ENCODE measurements at places on chromosomes 7 and 10.

- DNase-seq = no peak
These were observed 35.9 kb downstream of the TSPAN15 start for GRCh38 chr10:69486922-69487730.

DNA sequence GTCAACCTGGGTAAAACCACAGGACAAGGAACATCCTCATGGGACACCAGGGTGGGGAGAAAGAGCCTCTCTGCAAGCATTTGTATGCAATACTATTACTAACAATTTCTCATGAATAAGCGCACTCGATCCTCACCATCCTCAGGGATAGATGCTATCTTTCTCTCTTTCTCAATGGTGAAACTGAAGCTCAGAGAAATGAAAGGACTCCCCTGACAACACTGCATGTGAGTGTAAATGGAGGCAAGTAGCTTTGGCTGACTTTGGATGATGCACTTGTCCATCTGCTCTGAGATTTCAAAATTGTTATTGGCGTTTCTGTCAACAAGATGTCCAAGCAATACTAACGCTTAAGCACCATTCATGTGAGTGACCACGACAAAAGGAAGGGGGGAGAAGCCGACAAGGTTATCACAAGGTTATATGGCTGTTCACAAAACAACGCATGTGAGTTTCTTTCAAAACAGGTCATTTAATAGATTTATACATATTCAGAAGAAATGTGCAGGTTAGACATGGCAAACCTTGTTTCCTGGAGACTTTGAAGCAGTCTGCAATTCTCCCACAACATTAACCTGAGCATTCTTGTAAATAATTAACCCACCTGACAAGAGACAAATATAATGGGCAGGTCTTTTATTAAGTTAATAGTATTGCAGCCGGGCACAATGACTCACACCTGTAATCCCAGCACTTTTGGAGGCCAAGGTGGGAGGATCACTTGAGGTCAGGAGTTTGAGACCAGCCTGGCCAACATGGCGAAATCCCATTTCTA, 54.0 kb downstream of the IFIT5 start:
- no peak for DNase-seq

- DNase-seq = no peak
These were observed 52.2 kb upstream of the INHBA start for GRCh38 chr7:41755096-41755495.

DNA sequence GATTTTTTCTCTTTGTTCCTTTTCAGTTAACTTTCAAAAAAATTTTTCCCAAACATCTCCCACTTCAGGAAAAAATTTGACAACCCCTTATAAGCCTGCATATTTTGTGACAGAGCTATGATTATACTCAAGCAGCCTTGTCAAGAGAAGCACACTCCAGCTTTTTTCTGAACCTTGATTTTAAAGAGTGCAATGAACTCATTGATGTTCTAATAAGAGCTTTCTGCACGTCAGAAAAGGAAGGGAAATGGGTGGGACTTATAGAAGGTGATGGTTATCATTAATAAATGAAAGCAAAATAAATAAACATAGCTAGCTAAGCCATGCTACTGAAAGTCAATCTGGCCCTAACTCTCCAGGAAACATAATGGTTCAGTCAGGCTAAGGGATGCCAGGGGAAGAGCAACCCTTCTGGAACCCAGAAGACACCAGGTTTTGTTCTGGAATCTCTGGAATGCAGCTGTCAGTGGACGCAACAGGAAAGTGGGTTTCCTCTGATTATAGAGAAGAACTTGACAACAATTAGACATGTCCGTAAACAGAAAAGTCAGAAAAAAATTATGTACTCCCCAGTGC, 76.1 kb downstream of the NHLRC2 start:
- no peak for DNase-seq

- no peak for DNase-seq
These were observed 155.7 kb downstream of the CUX1 start for GRCh38 chr7:101973130-101973529.

DNA sequence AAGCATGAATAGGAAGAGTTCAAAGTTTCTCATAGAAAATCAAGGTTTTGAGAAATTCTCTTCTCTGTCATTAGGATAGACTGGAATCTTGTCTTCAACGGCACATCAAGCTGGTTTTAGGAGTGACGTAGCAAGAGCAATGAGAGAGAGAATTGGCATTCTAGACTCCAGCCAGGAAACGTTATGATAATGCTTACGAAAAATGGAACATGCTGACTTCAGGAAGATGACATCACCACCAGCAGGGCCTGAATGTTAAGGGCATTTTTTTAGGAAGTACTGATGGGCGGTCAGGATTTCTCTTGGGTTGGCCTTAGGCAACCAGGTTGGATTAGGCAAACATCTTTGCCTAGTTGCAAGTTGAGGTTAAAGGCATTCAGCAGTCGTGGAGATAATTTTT, 213.2 kb upstream of the CTBP2 start:
- no peak for DNase-seq

DNA sequence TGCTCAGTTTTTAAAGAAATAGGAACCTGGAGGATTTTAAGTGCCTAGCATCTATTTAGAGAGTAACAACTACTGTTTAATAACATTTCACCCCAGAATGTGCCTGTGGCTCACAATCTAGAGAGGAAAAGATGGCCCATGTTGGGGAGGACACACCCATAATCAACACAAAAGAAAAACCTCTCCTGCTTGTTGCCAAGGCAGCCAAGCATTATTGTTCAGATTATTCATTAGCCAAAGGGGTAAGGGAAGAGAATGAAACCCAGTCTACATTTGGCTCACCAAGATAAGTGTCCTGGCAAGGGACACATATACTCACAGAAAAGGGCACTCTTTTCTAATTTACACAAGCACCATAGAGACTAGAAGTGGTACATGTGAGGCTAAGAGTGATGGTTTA, 17.7 kb upstream of the IFIT1B start:
- no peak for DNase-seq

DNA sequence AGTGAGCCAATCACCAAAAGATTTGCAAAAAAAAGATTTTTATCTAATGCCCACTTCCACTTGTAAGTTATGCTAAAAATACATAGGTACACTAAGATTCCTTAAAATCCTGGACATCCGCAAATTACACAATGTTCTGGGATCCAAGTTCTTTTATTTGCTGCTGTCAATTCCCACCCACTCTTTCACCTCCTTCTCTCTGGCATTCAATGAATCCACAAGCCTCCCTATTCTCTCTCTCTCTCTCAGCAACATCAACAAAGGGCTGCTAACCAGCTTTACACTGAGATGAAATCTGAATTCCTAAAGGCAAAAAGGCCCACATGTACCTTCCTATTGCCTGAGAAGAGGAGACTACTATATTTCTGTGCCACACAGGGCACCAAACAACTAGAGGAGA, 99.9 kb downstream of the ARMH3 start:
- no peak for DNase-seq

DNA sequence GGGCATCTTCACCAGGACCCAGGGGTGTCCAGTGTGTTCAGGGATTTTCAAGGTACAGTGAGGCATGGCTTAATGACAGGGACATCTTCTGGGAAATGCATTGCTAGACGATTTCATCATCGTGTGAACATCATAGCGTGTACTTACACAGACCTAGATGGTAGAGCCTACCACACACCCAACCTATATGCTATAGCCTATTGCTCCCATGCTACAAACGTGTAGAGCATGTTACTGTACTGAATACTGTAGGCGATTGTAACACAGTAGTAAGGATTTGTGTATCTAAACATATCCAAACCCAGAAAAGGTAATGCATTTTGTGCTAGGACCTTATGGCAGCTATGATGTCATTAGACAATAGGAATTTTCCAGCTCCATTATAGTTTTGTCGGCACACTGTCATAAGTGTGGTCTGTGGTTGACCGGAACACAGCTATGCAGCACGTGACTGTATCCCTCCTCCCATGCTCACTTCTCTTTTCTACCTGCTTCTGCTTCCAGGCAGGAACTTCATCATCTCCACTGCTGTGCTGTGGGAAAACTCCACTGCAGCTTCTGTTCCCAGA, 416.2 kb upstream of the NFE2L3 start:
- DNase-seq = no peak

- no peak for DNase-seq
These were observed 48.1 kb upstream of the TARP start for GRCh38 chr7:38321515-38321944.

- DNase-seq = no peak
These were observed 158.5 kb downstream of the CDH23 start for GRCh38 chr10:71555087-71555723.

- no peak for DNase-seq
These were observed 10.0 kb downstream of the SFTPD start for GRCh38 chr10:79938728-79939406.

DNA sequence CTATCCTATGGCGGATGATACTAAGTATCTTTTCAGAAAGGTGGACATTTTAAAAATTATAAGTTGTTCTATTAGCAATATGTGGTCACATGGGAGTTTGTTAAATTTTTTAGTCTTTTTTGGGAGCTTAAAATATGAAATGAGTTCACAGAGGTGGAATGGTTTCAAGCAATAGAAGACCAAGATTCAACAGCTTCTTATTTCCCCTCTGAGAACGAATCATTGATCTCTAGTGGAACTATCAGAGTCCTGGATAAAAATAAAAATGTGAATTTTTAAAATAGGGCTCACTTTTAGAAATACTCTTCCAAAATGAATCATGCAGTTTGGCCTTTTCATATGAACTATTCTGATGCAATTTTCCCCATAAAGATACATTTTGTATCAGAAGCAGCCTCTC, 467.7 kb upstream of the KLF6 start:
- DNase-seq = no peak

GRCh38 chr7:22256541-22257096, 100.3 kb downstream of the RAPGEF5 start:
- DNase-seq = no peak

DNA sequence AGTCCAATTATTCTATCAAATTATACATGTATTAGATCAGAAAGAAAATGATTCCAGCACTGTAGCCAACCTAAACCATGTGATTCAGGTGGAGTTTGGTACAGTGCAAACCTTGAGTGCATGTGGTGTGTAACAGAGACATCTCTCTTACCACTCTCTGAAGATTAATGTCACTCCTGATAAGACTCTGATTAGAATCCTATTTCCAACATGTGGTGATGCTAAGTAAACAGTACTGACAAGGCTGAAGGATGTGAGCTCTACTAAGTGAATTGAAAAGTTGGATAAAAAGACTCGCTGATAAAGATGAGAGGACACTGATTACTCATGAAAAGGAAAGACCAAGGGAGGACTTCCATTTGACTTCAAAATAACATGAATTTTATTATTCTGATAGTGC, 232.0 kb downstream of the SDK1 start:
- DNase-seq = no peak

- no peak for DNase-seq
These were observed 22.3 kb upstream of the C10orf95 start for GRCh38 chr10:102473445-102474331.

DNA sequence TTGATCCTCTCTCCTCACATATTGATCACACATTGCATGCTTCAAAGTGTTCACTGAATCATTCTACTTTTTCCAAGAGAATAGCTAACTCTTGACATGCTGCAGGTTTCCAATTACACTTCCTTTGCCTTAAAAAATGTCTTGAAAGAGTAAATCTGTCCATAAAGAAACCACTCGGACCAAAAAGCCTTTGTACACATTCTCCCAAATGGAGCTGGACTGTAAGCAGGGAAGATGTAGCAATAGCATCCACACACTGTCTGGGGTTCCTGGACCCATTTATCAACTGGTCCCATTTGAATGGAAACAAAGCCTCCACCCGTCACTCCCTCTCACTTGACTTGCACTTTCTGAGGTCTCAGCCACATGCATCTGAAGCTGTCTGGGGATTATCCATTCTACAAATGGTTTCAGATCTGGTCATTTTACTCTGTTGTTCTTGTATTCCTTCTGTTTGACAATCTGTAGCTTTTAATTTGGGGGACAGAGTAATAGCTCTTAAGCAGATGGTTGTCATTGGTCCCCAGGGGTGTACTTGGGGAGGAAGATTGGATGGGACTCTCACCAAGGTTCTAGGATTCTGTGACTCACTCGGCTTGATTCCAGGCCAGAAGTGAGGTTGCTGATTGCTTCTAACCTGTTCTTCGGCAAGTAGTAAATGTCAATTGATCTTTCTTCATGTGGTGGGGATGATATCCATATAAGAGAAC, 203.5 kb downstream of the HIBADH start:
- DNase-seq = no peak

DNA sequence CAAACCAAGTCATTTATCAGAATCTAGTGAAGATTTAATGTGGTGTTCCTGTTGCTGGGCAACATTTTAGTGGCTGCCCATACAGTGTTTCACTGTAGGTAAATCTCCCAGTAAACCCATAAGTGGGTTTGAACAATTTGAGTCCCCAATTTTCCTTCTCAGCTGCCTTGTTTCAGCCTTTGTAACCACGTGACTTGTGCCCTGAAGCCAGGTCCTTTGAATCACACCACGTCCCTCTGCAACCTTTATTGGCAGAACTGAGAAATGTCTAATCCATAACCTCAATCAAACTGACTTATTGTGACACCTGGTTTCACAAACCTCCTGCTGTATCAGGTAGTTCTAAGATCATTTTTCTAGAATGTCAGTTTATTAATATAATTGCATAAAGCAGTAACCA, 30.1 kb downstream of the SND1 start:
- no peak for DNase-seq

GRCh38 chr7:30313348-30313747, 29.0 kb downstream of the ZNRF2 start:
- no peak for DNase-seq

GRCh38 chr7:122770686-122771335, 68.1 kb upstream of the RNF148 start:
- DNase-seq = no peak

DNA sequence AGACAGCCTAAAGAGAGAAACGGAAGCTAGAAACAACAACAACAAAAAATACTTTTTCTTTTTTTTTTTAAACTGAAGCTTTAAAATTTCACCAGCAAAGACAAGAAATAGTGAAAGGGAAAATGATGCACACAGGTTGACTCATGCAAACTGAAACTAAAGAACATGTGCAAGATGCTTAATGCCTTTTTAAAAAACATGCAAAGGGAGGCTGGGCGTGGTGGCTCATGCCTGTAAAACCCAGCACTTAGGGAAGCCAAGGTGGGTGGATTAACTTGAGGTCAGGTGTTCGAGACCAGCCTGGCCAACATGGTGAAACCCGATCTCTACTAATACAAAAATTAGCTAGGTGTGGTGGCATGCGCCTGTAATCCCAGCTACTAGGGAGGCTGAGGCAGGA, 15.1 kb upstream of the CUBN start:
- no peak for DNase-seq

DNA sequence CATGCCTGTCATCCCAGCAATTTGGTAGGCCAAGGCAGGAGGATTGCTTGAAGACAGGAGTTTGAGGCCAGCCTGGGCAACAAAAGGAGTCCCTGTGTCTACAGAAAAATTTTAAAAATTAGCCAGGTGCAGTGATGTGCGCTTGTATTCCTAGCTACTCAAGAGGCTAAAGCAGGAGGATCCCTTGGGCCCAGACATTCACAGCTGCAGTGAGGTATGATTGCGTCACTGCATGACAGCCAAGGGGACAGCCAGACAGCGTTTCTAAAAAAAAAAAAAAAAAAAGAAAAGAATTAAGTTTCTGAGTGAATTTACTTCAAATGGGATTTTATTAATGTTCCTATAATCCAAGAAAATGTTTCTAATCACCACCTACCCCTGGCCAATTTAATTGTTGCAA, 87.4 kb upstream of the RNF148 start:
- no peak for DNase-seq

- no peak for DNase-seq
These were observed 187.6 kb upstream of the ITGB1 start for GRCh38 chr10:33145451-33146188.

All from progenitor cell of endocrine pancreas (in vitro differentiated cells).